ENCODE measurements at places on chromosomes 1 and 21.
A peak's percentile ranks its signal among the peaks of the same experiment; 100 is the strongest.

DNA sequence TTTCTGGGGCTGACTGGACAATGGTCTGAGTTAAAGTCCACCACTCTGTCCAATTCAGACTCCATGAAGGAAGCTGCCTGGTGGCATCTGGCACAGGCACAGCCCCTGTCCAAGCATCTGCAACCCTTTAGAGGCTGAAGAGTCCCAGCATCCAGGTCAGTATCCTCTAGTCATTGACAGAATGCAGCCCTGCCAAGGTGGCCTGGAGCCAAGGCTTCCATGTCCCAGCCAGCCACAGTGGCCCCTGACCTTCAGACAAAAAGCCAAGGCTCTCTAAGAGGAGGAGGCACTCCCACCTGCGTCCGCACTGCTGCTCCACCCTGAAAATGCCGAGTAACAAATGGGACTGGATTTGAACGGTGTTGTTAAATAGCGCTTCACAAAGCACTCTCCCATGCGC, 49.4 kb downstream of the KCNN3 start:
- no peak for DNase-seq

DNA sequence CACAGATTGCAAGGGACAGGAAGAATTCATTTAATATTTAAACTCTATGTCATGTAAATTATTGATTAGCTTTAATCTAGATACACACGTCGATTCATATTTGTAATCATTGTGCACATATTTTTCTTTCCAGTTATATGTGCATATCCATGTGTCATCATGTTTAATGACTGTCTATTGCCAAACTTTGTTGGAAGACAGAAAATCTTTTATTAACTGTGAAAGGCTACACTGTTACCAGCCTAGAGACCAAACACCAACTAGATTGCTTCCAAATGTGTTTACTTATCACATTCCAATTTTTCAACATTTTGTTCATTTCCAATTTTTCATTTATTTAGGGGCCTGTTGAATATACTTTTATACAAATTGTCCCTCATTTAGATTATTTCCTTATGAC, 43.2 kb upstream of the CACHD1 start:
- no peak for DNase-seq

- DNase-seq: no peak
These were observed 23.1 kb upstream of the IFNLR1 start for GRCh38 chr1:24210195-24210627.

DNA sequence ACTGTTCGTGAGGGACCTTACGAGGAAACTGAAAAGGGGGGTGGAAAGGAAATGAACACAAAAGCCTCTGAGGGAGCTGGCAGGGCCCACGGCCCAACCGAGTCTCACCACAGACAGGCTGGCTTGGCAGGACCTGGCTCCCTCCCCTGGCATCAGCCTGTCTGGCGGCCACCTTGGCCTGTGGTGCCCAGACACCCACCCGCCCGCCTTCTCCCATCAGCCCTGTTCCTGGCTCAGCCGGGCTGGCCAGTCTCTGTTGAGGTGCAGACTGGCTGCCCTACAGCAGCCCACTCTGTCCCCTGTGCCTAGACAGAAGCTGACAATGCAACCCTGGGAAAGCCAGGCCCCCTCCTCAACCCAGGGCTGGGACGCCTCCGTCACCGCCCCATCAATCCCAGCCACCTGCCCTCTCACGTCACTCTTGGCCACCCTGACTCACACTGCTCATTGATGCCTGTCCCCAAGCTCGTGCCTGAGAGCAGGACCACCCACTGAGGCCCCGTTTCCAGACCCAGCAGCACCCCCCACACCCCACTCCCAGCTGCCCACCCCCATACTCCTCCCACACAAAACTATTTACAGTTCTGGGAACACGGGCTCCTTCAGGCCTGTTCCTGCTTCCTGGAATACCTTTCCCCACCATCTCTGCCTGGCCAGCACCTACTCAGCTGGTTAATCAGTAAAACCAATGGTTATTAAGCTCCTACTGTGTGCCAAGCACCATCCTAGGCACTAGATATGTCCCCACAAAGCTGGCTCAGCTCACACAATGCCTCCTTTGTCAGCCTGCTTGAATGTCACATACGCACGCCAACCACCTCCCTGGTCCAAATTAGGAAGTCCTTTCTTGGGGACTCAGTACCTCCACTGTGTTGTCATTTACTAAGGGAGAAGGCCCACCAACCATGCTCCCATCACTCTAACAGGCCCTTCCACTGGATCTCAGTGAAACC, 22.7 kb downstream of the SDC3 start:
- no peak for DNase-seq

- no peak for DNase-seq
These were observed 19.0 kb downstream of the SAMSN1 start for GRCh38 chr21:14526836-14527695.

DNA sequence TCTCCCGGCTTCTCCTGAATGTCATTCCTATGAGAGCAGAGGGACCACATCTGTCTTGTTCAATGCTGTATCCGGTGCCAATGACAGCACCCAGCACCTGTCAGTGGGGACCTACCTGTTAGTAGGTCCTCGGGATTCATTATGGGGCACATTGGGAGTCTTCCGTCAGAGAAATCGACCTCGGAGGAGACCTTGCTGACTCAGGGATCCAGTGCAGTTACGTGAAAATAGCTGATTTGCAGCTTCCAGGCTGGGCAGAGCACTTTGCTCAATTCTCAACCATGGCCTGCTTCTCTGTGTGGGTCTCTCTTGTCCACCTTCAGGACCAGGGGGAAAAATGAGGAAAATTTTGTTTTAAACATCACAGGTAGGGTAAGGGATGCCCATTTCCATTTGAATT, 130.2 kb downstream of the PRDM2 start:
- DNase-seq: no peak

DNA sequence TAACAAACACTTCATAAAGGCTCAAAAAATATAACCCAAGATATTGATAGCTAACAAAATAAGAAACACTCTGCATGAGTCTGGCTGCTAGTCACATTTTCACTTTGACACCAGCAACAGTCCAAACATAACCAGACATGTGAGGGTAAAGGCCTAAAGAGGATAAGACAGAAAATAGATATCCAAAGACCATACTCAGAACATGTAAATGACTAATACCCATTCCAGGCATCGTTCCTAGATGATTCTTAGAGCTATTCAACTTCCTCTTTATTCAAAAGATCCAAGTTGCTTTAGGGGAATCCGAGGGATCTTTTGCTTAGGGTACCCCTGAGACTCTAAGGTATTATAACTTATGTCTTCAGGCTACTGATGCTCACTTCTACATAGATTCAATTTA, 5.1 kb downstream of the COL24A1 start:
- no peak for DNase-seq

- no peak for DNase-seq
These were observed 127.4 kb downstream of the PATJ start for GRCh38 chr1:61869691-61870109.

DNA sequence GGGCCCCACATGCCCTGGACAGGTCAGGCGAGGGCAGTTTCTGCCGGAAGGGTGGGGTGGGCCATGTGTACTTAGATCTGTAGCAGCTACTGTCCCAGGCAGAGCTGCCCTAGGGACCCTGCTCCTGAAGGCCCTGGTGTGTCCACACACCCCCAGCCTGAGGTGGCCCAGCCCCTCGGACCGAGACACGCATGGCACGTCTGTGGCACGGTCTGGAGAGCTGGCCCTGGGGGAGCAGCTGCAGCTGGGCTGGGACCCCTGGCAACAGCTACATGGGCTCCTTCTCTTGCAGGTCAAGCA, 24.6 kb downstream of the PANK4 start:
- DNase-seq: no peak

DNA sequence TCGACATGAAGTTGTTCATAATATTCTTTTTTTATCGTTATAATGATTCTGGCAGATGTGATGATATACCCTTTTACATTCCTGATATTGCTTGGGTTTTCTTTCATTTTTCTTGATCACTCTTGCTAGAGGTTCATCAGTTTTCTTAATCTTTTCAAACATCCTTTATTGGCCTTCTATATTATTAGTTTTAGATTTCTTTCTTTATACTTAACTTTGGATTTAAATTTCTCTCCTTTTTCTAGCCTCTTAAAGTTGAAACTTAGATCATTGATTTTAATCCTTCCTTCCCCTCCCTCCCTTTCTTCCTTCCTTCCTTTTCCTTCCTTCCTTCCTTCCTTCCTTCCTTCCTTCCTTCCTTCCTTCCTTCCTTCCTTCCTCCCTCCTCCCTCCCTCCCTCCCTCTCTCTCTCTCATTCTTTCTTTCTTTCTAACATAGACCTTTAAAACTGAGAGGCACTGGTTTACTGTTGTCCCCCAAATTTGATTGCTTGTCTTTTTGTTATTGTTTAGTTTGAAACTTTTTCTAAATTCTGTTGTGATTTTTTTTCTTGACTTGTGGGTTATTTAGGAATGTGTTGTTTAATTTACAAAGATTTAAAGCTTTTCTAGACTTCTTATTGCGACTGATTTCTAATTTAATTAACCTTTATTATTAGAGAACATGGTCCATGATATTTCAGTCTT, 31.6 kb downstream of the HOOK1 start:
- no peak for DNase-seq

GRCh38 chr1:29581256-29581655, 344.9 kb downstream of the PTPRU start:
- DNase-seq: no peak

- peak; percentile 58 for DNase-seq
These were observed 43.5 kb upstream of the JAK1 start for GRCh38 chr1:65009724-65010420.

DNA sequence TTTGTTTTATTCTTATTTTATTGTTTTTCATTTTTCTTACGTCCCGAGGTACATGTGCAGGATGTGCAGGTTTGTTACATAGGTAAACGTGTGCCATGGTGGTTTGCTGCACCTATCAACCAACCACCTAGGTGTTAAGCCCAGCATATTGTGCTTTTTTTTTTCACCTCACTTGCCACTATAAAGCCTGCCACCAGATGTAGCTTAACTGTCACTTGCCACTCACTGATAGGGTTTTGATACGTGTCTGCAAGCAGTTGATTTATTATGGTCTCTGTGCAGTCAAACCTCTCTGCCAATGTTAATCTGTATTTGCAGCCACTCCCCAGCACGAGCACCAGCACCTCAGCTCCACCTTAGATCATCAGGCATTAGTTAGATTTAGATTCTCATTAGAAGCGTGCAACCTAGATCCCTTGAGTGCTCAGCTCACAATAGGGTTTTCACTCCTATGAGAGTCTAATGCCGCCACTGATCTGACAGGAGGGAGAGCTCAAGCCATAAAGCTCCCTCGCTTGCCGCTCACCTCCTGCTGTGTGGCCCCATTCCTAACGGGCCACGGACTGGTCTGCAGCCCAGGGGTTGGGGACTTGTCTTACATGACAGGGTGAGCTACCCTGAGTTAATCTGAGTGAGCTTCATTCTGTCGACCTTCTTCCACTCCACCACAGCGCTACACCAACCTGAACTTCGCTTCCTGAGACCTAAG, 17.9 kb upstream of the ABCG1 start:
- no peak for DNase-seq

DNA sequence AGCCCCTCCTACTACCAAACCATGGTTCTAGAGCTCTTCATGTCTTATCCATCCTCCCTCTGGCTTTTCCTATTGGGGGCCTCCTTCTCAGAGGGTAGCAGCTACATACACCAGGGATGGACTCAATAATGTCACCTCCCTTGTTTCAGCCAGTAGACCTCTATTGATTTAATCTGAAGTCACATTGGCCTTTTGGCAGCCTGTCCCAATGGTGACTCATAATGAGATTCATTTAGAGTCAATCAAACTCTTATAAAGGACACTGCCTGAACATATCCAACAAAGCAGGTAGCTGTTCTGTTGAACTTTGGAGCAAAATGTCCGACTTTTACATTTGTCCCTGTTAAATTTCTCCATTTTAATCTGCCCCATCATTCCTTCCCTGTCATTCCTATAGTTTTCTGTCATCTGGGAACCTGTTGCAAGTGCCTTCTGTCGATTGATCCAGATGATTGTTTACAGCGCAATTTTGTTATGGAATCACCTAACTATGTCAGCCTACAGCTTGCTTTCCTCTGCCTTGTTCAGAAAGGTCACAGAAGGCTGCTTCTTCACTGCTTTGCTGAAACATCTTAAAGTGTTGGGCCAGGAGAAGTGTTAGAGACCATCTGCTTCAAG, 105.9 kb downstream of the ETS2 start:
- DNase-seq: no peak

GRCh38 chr1:57949168-57949567, 525.3 kb upstream of the DAB1 start:
- no peak for DNase-seq

DNA sequence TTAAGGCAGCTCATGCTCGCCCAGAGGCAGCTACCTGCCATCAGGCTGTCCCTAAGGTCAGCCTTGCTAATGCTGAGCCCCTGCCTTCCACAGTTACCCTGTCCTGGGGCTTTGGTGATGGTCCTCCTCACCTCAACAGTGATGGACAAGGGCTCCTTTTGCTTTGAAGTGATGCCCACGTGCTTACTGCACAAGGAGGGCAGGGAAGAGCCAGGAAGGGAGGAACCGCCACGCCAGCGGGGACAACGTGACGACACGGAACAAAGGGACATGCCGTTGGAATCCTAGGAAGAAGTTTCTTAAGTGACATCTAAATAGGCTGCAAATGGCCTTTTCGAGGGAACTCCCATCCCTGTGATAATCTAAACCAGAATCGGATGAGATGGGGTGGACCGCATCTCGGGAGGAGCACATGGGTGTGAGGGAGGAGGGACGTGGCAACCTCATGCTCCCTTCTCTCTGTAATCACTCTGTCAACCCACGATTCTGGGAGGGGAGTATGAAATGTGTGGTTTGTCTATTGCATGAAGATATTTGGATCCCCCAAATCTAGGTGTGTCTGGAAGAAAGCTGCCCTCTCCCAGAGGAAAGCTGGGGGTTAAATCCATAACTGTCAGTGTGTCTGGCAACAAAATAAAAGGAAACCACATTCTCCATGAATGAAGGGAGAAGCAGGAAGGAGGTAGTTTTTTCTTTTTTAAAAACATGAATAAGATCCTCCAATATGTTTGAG, 110.9 kb upstream of the IRF2BP2 start:
- peak; percentile 15 for DNase-seq

DNA sequence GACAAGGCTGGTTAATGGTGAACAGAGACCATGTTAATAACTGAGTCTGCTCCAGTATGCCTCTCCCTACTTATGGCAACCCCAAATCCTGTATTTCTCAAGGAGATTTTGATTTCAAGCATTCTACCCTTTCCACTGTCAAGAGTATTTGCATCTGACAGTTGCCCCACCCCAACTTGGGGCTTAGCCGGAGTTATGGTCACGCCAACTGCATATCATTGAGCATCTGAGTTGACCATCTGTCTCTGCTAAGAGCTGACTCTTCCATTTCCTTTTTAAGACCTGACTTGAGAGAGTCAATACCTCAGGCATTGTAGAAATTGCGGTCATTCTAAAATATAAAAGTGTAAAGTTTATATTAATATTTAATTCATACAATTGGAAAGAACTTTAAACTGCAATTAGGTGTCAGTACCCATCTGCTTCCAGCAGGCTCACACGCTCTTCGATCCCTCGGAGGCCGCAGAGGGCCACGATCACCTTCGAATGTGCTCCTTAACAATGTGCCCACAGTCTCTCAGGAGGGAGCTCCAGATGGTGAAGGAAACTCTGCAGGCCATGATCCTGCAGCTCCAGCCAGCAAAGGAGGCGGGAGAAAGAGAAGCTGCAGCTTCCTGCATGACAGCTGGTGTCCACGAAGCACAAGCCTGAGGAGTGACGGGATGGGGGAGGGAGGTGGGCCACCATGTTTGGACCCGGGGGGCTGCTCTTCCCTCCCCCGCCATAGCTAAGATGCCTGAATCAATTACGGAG, 409.8 kb downstream of the DISC1 start:
- no peak for DNase-seq

- DNase-seq: no peak
These were observed 860.8 kb downstream of the BRINP3 start for GRCh38 chr1:189616893-189617292.

GRCh38 chr1:121538943-121539575, 354.3 kb downstream of the SRGAP2C start:
- no peak for DNase-seq

- no peak for DNase-seq
These were observed 19.0 kb downstream of the CLIC6 start for GRCh38 chr21:34687745-34688144.
